ENCODE measurements at places on chromosomes 2 and 18.

DNA sequence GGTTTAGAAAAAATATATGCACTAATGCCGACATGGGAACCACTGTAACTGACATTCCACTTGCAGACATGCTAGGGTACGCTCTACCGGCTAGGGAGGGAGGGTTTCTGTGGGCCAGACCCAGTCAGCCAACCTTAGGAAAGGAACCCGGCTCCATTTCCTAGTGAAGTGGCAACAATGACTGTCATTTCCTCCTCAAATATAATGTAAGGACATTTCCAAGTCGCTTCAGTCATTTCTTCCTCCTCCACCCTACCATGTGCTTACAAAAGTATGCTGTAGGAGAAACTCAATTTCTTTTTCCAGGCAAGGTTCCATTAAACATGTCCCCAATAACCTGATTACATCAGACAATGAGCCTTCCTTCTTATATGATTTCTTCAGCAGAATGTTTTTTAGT lies 64.3 kb upstream of the PSMD14 start:
- no peak for DNase-seq

DNA sequence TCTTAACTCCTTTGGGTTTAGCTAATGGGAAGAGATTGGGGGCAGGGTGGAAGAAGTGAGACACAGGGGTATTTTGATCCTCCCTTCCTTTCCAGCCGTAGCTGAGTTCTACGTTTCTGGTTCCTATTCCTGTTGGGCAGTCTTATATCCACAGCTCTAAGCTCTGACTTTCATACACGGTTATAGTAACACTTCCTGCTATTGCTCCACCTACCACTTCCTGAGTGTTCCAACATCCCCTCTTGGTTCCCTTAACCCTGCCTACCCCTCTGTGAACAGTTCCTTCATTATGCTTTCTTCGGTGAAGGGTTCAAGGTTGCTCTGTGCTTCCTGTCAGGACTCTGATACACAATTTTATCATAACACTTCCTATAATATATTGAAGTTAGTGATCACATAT lies 205.1 kb downstream of the DNAH7 start:
- DNase-seq = no peak

DNA sequence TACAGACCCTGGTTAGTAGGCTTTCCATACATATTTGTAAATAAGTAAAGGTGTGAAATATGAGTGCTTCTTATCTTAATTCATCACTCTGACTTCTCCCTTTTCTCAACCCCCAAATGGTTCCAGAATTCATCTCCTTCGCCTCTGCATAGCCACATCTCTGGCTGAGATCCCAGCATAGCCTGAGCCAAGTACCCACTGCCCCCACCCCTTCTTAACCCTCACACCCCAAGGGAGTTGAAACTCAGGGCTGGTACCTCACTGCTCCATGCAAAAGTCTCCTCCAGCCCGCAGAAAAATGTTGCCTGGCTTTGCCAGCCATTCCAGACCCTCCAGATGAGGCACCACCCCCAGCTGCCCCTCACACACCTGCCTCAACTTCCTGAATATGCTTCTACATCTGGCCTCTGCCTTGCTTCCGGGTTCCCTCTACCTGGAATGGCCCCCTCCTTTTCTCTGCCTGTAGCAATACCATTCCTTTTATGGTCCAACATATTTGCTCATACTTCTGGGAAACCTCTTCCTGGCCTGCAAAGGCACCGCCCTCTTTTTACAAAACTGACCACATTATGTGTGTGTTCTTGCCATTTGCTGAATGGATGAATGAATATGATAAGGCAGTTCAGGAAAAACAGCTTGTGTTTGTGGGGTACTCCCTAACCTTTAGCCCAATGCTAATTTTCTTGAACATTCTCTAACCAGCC lies 112.8 kb downstream of the CELF4 start:
- DNase-seq = peak; percentile 54

DNA sequence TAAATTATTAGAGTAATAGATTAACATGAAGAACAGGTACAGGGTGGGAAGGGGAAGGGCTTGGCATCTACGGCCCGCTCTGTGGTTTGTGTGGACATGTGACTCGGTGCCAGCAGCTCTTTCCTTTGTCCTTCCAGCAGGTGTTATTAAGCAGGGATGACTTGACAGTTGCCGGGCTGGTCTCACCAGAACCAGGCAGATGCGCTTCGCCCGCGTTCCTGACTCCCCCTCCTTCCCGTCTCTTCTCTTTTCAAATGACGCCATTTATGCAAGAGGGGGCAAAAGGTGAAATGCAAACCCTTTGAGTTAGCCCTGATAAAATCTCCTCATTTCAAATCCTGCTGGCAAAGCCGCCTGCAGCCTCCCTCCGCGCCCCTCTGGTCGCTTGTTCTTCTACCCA lies 38.9 kb upstream of the MGAT4A start:
- DNase-seq = peak; percentile 79

DNA sequence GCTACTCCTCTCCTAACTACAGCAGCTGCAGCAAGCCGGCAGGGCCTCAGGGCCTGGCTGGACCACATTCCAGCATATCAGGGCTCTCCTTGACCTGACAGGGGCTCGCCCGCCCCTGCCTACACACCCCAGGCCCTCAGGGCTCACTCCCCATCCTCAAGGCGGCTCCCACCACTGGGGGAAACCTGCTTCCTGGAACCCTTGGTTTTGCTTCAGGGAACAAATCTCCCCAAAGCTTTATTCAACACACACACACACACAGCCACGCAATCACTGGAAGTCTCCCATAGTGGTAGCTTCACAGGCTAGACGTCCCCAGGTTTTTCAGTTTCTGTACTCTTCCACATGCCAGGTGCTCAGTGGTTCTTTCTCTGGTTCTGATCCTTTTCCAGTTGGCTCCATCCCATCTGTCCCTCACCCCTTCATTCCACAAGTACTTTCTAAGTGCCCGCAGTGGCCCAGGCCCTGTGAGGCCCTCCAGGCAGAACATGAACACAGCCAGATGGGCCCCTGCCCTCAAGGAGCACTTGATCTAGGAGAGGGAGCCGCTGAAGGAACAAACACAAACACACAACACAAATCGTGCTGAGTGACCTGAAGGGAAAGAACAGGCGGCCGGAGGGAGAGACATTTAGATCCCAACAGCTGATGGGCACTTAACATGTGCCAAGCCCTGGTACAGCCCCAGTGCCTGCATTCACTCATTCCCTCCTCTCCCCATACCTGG lies 51.1 kb downstream of the TNS1 start:
- no peak for DNase-seq

DNA sequence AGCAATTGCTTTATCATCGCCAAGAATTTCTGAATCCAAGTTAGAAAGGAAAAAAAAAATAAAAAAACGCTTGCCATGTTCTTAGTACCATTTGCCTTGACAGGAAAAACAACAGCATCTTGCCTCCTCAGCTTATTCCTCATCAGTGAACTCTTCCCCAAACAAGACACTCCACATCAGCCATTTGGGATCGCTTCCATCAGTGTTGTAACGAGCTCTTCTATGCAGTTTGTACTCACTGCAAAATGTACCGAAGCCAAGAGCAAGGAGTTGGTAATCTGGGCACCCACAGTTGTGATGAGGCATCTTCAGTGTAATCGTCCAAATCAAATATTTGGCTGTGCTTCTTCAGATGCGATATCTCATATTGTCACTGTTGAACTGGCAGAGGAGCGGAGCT lies 503.7 kb downstream of the TMEM182 start:
- DNase-seq = no peak

GRCh38 chr2:43005975-43006833 lies 213.8 kb upstream of the HAAO start:
- DNase-seq = no peak

- no peak for DNase-seq
Observed at GRCh38 chr2:102012061-102012614, 20.4 kb downstream of the IL1R2 start.

Measured in NCI-H2171 treated with DMSO at 0.1 percent for 48 hours (cell line).